ENCODE measurements at places on chromosomes 6 and 20. TPM values are rescaled to one million over a fixed set of nuclear protein-coding genes. Genes with fewer than 3 reads are reported as not detected.

- no peak for DNase-seq
Observed at GRCh38 chr6:157050537-157051265, 272.6 kb downstream of the TMEM242 start.

Gene FNDC11
- 0.99 TPM for polyA plus RNA-seq

DNA sequence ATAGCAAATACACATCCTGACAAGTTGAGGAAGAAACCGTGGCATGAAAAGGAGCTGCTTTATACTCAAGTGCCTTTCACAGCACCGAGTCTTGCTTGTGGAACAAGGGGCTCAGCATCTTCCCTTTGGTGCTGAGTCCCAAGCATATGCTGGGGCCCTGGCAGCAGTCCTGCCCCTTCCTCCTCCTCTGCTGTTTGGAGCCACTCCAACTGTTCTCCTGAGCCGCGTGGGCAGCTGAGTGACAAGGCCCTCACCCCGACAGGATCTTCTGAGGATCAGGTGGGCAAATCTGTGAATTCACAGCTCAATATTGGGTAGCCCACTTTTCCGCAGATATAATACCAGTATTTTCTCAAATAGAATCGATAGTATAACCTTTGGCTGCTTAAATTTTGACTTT lies 24.7 kb downstream of the DACT2 start:
- DNase-seq: no peak

Gene NRSN1
- 0.48 TPM for polyA plus RNA-seq

DNA sequence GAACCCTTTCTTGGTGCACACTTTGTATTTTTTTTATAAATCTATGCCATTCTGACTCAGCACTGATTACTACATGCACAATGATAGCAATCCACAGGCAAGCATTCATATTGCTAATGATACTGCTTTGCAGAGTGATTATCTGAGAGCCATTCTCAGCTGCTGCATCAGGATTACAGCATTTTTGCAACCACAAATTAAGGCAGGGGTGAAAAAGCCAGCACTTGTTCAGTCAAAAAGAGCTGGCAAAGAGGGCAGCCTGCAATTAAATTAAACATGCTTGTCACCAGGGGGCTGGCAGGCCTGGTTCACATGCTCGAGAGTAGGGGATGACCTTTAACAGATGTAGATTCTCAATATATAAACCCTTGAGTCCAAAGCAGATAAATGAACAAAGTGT lies 40.7 kb upstream of the SLC17A4 start:
- no peak for DNase-seq

- DNase-seq: no peak
Observed at GRCh38 chr6:3473773-3474172, 16.9 kb upstream of the SLC22A23 start.
